K562 (cell line): ENCODE measurements at places on chromosomes 4 and X.

- DNase-seq, result no peak
Observed at GRCh38 chr4:6682862-6683590, 10.7 kb upstream of the S100P start.

DNA sequence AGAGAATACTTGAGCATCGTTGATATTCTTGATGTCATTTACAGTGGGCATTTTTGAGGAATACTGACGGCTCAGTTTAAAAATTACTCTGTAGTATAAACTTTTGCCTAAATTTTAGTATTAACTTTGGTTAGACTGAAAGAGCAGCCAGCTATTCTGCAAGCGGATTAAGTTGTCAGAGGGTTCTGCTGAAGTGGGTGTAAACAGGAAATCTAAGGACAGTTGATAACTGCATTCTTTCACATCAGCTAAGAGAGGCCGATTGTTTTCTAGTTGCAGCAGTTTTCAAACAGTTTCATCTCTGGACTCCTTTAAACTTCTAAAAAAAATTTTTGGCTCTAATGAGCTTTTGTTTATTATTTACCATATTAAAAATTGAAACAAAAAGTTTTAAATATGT, 149.6 kb downstream of the RAPGEF2 start:
- no peak for DNase-seq

- no peak for DNase-seq
Observed at GRCh38 chrX:21779095-21779494, 21.2 kb upstream of the SMPX start.

GRCh38 chrX:40683245-40683644, 35.9 kb upstream of the CXorf38 start:
- no peak for DNase-seq

GRCh38 chrX:1466232-1466661, 13.5 kb upstream of the ASMTL start:
- no peak for DNase-seq

GRCh38 chr4:126906466-126906865, 726.3 kb upstream of the INTU start:
- no peak for DNase-seq

DNA sequence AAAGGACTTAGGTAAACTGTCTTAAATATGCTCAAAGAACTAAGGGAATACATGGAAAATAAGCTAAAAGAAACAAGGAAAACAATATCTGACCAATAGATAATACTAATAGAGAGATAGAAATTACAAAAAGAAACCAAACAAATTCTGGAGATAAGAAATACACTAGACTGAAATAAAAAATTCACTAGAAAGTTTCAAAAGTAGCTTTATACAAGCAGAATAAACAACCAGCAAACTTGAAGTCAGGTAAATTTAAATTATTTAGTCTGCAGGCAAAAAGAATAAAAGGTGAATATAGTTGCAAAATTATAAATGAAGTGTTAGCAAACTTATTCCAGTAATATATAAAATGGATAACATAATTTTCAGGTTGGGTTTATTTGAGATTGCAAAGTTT, 760.9 kb upstream of the INTU start:
- DNase-seq, result no peak

- DNase-seq, result no peak
Observed at GRCh38 chr4:105102016-105102415, 44.7 kb upstream of the TET2 start.

DNA sequence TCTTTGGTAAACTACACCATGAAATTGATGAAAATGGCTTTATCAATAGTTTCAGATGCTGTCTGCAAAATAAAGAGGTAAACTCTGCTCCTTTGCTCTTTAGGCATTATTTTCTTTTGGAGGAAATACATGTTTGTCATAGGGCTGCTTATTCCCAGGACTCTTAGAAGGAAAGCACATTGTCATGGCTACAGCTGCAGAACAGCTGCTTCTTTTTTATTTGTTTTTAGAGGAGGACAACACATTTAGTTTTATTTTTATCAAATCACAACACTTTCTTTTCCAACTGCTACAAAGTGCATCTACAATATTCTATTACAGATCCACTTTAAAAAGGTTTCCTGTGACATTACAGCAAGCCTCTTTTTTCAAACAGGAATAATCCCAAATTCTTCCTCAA, 12.7 kb upstream of the HPF1 start:
- no peak for DNase-seq

GRCh38 chrX:68717196-68717595, 69.7 kb downstream of the STARD8 start:
- DNase-seq, result no peak
